Activated naive CD4-positive, alpha-beta T cell treated with anti-CD3 and anti-CD28 coated beads, Interleukin-2, amount 50 U/mL, for 16 hours (primary cell): ENCODE measurements at places on chromosomes 12 and 14.

DNA sequence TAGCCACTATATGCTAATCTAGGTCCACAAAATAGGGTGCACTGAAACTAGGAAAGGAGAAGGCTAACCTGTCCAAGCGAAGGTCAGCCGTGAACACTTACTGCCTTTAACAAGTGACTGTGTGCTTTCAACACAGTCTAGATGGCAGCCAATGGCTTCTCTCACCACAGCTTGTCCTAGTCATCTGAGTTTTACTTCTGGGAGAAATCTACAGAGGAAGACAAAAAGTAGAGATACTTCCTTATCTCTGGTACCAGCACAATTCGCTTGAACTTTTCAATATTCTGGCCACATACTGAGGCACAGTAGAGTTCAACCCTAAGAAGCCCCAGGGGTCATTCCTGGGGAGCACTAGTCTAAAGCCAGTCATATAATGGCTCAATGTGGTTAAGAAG, 176.9 kb downstream of the BTG1 start:
- DNase-seq: no peak

DNA sequence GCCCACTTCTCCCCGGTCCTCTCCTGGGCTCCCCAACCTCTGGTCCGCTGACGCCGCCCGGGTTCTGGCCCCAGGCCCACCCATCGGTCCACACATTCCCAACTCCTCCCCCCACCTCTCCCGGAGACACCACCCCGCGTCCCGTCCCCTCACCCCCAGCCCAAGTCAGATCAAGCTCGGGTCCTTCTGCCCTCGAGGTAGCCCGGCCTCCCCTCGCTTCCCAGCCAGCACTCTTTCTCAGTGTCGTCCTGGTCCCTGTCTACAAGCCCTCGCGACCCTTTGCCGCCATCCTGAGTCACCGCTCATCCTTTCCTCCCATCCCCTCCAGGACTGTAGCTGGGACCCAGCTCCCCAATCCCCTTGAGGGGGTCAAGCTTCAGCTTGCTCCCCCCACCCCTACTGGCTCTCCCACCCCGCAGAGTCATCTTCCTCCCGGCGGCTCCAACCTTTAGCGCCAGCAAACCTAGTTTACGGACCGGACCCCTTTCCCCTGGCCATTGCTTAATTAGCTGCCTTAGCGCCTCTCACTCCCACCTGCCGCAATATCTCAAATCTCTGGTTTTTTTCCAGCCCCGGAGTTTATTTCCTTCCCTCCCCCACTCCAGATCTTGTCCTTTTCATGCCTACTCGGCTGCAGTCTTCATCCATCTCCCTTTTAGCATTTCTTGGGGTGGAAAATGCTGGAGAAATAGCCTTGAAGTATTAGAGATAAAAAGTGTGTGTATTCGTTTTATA, 1.1 kb downstream of the PPP4R4 start:
- no peak for DNase-seq

GRCh38 chr14:99359906-99360305, 87.9 kb upstream of the BCL11B start:
- no peak for DNase-seq

GRCh38 chr12:130100634-130101362, 61.5 kb upstream of the FZD10 start:
- DNase-seq: no peak

GRCh38 chr12:54700301-54700700, 52.1 kb upstream of the DCD start:
- DNase-seq: no peak

DNA sequence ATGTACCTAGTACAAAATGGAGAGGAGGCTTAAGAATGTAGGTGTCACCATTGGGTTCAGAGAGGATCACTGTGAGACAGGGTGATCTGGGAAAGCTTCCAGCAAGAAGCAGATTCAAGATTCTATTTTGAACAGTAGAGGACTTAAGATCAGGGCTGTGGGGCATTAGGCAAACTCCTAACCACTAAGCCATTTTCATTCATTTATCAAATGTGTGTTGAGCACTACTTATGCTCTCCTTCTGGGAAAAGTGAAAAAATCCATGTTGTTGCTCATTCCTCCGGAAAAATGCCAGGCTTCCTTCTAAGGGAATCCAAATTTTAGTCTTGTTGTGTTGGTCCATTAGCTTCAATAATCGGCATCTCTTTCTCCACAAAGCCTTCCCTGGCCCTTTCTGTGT, 163.4 kb downstream of the NUAK1 start:
- DNase-seq: no peak

DNA sequence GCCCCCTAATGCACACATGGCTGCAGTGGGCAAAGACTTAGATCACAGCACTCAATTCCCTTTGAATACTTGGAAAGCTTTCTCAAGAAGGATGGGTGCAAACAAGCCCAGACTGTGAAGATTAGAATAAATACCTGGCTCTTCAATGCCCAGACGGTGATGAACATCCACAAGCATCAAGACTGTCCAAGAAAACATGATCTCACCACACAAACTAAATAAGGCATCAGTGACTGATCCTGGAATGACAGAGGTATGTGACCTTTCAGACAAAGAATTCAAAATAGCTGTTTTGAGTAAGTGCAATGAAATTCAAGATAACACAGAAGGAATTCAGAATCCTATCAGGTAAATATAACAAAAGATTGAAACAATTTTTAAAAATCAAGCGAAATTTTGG, 43.8 kb upstream of the ZDHHC17 start:
- no peak for DNase-seq

- no peak for DNase-seq
Measured at GRCh38 chr12:92973614-92974013, 44.5 kb upstream of the EEA1 start.

GRCh38 chr12:47885012-47885501, 19.7 kb downstream of the VDR start:
- DNase-seq: peak; percentile 78

DNA sequence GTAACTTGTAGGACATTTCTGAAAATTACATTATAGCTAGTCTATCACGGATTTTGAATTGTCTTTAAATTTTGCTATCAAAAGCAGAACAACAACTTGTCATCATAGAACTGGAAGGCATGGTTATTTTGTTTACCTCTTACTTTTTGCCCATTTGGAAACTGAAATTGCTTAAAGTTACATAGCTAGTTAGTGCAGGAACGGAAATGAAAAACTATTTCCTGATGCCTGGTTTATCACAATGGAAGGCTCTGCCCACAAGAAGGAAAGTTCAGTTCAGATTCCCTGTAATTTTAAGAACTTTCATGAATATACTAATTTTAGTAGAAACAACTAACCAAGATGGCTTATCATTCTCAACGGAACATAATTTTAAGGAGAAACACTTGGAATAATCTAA, 427.7 kb downstream of the RAD51B start:
- DNase-seq: no peak

DNA sequence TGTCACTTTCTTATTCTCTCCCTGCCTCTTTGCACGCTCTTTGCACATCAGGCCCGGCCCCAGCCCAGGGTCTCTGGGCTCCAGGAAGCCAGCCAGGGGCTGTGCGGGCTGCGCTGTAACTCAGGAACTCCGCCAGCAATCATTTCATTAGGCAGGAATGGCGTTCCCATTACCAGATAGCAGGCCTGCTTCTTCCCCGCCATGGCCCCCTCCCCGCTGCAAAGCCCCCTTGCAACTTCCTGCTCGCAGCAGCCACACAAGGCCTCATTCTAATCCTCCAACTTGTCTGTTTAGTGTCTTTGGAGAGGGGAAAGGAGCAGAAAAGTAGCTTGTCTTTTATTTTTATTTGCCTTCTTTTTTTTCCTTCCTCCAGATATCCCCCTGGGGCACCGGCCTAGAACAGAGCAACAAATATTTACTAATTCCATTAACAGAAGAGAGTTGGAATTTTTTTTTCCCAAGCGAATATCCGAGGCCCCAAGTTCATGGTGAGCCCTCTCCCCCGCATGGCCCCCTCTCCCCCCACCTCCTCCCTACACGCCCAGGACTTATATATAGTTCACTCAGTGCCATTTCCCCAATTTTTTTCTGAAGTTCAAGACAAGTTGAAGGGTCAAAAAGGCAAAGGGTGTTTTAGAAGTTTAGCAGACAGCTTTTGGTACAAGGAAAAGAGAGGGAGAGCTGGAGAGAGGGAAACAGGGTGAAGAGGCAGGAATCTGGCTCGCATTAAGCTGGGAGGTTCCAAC, 329.4 kb upstream of the TBX3 start:
- no peak for DNase-seq

DNA sequence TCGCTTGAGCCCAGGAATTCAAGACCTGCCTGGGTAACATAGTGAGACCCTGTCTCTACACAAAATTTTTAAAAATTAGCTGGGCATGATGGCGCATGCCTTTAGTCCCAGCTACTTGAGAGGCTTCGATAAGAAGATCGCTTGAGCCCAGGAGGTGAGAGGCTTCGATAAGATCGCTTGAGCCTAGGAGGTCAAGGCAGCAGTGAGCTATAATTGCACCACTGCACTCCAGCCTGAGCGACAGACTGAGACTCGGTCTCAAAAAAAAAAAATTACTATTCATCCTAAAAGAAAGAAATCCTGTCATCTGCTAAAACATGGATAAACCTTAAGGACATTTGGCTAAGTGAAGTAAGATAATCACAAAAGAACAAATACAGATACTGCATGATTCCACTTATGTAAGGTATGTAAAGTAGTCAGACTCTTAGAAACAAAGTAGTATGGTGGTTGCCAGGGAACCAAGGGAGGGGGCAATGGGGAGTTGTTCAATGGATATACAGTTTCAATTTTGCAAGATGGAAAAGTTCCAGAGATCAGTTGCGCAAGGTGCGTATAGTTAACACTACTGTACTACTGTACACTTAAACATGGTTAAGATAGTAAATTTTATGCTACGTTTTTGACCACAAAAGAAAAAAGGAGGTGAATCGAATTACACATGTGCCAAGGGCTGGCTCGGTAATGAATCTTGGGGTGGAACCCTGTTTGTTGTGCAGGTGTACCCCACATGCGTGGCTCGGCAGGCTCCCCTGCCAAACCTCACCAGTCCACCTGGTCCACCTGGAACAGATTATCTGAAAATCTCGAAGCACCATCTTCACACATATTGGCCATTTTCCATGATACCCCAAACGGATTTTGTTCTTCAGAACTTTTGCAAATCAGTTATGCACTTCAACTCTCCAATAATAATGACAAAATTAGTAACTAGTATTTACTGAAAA, 18.3 kb upstream of the ATP2A2 start:
- DNase-seq: no peak

DNA sequence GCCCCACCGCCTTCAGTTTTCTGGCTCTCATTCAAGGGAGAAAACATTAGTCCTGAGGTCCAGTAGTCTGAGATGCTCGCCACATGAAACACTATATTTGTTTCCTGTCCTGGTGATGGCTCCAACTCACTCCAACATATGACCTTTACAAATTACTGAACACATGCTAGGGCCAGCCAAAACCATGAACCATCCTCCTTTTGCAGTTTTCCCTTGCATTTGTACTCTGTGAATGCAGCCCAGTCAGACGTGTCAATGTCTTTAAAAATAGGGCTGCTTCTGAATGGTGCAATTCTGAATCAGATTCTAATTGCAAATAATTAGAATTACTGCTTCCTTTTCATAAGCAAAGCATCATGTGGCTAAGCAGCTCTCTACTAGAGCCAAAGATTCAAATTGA, 36.0 kb downstream of the ADAMTS20 start:
- no peak for DNase-seq

DNA sequence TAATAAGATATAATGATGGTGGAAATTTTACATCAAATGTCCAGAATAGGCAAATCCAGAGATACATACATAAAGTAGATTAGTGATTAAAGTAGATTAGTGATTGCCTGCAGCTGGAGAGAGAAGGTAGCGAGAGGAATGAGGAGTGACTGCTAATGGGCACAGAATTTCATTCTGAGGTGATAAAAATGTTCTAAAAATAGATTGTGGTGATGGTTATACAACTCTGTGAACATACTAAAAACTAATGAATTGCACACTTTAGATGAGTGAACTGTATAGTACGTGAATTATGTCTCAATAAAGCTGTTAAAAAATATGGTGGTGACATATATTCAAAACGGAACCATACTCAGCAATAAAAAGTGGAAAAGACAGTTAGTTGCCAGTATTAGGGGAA, 41.7 kb downstream of the PPP2R5E start:
- DNase-seq: no peak

DNA sequence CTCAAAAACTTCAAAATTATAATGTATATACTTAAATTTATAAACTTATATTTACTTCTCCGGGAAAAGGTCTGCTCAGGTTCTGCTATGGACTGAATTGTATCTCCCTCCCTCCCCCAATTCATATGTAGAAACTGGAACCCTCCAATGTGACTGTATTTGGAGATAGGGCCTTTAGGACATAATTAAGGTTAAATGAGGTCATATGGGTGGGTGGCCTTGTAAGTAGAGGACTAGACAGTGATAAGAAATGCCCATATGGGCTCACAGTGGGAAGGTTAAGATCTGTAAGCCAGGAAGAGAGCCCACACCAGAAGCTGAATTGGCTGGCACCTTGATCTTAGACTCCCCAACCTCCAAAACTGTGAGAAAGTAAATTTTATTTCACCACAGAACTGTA, 84.5 kb downstream of the TAOK3 start:
- no peak for DNase-seq

DNA sequence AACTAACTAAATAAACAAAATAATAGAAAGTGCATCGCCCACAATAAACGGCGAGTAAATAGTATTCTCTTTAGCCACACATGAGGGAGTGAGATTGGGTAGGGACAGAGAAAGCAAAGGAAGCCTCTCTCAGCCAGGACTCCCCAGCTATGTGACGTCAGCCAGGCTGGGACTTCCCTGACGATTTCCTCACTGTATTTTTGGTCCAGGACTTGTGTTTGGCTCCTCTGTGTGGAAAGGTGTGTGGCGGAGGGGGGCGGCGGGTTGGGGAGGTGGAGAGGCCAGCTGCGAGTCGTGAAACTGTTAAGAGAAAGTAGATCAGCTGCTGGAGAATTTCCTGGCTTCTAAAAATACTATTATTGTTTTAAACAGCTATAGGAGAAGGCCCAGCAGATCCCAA, 1124.6 kb downstream of the AACS start:
- no peak for DNase-seq

- DNase-seq: no peak
Measured at GRCh38 chr12:16603916-16604575, 1.9 kb downstream of the LMO3 start.

- DNase-seq: no peak
Measured at GRCh38 chr14:32559048-32559447, 229.9 kb downstream of the AKAP6 start.

- no peak for DNase-seq
Measured at GRCh38 chr14:78135450-78135891, 34.7 kb upstream of the NRXN3 start.

DNA sequence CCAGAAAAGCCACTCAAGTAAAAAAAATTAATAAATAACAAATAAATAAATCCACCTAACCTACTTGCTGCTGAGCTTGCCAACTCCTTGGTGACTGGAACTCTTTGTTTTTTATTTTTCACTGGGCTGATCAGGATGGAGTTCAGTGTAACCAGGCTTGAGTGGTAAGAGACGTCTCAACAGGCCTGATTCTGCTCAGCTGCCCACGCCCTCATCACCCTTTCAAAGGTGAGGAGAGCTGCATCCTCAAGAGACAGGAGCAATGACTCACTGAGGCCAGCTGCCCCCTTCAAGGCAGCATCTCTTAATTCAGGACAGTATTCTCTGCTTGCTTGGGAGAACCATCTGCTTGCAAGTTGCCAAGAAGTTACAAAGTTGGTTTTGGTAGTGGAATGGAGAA, 111.9 kb upstream of the CPM start:
- DNase-seq: no peak
